Fibroblast of skin of left biceps (primary cell): ENCODE measurements at places on chromosomes 5 and 9.

DNA sequence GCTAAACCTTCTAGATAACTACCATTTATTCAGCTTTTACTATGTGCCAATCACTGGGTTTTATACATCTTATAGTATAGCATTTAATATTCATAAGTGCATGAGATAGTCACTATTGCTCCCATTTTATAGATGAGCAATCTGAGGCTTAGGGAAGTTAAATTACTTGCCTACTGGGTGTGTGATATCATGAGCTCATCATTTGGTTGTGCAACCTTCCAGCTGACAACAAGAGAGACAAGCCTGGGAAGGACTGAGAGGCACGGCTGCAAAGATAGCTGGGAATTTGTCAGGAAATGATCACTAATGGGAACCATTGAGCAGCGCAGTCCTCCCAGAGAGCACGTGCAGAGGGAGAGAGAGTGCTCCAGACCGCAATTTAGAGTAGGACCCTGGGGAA lies 481.6 kb upstream of the KIF2A start:
- no peak for DNase-seq

DNA sequence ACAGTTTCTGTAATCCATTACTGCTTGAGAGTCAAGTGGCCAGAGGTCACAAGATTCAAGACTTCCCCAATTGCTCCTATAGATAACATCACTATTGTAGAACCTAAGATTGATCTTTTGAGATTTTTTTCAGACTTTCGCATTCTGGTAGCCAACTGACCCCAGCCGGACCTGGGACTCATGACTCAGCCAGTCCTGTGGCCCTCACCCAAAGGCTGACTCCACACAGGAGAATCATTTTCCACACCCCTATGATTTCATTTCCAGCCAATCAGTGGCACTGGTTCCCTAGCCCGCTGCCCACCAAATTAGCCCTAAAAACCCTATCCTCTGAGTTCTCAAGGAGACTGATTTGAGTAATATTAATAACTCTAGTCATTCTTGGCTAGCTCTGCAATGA lies 36.2 kb downstream of the TARS1 start:
- no peak for DNase-seq

GRCh38 chr9:18739641-18740318 lies 265.8 kb downstream of the ADAMTSL1 start:
- DNase-seq, result no peak

GRCh38 chr9:14112226-14112625 lies 201.7 kb downstream of the NFIB start:
- DNase-seq, result no peak

- no peak for DNase-seq
These were observed 216.4 kb upstream of the CYLC2 start for GRCh38 chr9:102778746-102779145.

- no peak for DNase-seq
These were observed 63.5 kb upstream of the HAND1 start for GRCh38 chr5:154541553-154541952.

DNA sequence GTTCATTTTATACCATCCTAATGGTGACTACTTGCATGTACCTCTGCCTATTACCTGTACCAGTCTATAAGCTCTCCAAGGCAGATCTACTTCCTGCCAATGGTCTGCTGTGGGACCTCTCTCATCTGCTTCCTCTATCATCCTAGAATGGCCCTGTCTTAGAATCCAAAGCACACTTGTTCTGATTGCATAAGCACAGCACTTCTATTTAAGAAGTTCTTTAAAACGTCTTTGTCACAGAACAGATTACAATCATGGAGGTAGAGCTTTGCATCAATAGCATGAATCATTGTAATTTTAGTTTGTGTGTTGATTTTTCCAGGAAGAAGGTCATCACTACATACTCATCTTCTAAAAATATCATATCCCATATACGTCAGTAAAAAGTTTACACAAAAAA lies 131.8 kb upstream of the ACOT12 start:
- DNase-seq, result no peak

DNA sequence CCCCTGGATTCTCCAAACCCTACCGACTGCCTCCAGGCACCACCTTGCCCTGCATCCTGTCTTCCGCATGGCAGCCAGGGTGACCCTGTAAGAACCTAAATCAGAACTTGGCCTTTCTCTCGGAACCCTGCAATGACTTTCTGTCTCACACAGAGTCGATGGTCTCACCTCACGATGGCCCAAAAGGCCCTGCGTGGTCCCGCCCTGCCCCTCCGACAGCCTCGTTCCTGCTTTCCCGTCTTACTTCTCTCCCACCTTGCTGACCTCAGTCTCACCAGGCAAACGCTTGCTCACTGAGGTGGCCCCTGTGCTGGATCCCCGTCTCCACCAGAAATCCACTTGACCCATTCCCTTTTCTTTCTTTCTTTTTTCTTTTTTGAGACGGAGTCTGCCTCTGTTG lies 142.7 kb upstream of the PHYKPL start:
- DNase-seq, result no peak

DNA sequence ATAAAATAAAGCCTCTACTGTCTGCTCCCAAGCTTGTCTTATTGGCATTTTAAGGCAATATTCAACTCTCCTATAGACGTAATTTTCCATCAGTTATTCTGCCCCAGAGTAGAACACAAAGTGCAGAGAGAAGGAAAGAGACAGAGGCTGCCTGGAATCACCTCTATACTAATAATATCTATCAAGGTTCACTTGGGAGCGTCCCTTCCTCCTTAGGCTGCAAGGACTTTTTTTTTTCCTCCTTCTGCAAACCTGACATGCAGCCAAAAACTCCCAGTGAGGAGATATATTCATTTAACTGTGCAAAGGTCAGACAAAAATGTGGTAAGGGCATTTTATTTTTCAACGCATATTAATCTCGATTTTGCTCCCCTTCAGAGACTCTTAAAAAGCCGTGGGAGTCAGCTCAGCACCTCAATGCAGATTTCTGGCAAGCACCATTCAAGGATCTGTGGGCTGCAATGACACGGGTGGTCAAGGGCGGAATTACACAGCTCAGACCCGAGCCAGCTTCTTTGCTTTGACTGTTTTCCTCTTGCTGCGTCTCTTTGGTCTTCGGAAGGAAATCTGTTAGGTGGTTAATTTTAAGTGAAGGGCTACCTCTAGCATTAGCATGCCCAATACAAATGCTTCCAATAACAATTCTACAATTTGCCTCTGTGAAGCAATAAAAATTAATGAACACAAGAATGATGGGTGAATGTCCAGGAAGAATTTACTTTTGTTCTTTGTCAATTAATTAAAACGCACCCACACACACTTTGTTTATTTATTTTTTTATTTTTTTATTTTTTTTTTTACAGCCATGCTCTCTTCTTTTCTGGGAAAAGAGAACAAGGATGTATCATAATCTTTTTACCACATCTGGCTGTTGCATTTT lies 587.7 kb upstream of the GRAMD2B start:
- no peak for DNase-seq

DNA sequence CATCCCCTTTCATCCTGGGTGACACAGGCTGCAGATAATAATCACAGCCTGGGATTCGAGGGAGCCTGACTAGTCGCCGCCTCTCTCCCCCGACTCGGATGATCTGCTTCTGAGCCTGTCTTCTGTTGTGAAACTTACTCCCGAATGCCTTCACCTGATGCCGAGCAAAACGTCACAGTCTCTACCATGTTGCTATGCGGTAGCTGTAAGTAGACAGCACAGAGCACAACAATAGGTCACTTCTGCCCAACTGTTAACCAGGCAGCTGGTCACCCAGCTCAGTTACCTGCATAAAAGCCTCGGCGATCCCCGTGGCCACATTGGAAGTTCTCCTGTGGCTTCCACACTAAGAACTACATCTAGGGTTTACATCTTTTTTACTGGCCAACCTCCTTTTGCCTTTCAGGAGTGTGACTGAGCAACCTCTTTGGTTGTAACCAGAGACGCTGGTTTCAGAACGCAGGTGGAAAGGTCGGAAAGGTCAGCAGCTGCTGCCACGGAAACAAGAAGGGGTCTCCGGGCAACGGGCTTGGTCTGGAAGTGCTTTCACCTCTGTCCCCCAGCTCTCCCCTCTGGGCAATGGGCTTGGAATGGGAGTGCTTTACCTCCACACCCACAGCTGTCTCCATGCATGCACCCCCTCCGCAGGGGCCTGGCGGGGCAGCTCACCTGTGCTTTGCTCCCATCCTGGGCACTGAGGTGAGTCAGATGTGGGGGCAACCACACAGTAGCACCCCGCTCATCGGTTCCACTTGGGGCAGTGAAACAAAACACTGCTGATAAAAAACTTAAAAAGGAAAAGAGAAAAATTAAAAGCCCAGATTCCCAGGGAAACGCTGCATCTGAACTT lies 7.6 kb upstream of the PPP1R26 start:
- no peak for DNase-seq

GRCh38 chr9:125794708-125795107 lies 47.5 kb downstream of the PBX3 start:
- no peak for DNase-seq

GRCh38 chr9:19137282-19137681 lies 10.0 kb upstream of the PLIN2 start:
- DNase-seq, result no peak

GRCh38 chr5:123116058-123116457 lies 27.0 kb downstream of the PRDM6 start:
- DNase-seq, result peak; percentile 49

DNA sequence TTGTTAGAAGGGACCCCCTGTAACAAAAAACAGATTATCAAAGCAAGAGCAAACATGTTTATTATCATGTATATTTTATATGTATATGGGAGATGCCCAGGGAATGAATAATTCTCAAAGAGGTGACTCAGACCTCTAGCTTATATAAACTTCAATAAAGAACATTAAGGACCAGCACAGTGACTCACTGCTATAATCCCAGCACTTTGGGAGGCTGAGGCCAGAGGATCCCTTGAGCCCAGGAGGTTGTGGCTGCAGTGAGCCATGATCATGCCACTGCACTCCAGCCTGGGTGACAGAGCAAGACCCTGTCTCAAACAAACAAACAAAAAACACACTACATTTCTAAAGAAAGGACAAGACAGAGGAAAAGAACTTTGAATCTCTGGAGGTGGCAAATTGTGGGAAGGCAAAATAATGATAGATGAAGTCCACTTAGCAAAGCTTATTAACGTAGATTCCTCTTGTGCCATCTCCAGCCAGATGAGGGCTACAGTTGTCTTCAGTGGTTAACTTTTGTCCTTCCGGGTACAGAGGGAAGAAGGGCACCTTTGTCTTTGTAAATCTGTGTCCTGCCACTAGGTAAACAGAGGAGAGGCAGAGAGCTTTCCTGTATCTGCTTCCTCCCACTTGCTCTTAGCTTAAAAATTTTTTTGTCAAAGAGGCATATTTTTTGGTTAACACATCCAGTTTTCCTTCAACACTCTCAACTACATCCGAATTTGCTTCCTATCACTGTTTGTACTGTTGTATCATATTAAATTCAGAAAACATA lies 7.5 kb upstream of the RFK start:
- no peak for DNase-seq
